Activated naive CD4-positive, alpha-beta T cell treated with anti-CD3 and anti-CD28 coated beads for 36 hours (primary cell): ENCODE measurements at places on chromosomes 5 and 9. TPM values are rescaled to one million over a fixed set of nuclear protein-coding genes. Genes with fewer than 3 reads are reported as not detected.

Gene SHROOM1
- 0.21 TPM for total RNA-seq

GRCh38 chr5:167639766-167640165 is 651.7 kb upstream of the WWC1 start:
- no peak overlapping the region for H3K4me3 ChIP-seq
- no peaks in the 10 kb centered on the region for H3K36me3 ChIP-seq
- no peak overlapping the region for H3K27ac ChIP-seq
- DNase-seq, result no peak

- no peak for DNase-seq
- H3K27ac ChIP-seq, result no peak overlapping the region
- H3K4me1 ChIP-seq, result peaks cover 2% of the 10 kb centered on the region
- H3K36me3 ChIP-seq, result no peaks in the 10 kb centered on the region
- peaks cover 8% of the 10 kb centered on the region for H3K27me3 ChIP-seq
- no peak overlapping the region for H3K4me3 ChIP-seq
Observed at GRCh38 chr5:133387091-133387490, 225.2 kb downstream of the FSTL4 start.

GRCh38 chr9:109310486-109310901 is 10.4 kb downstream of the EPB41L4B start:
- no peak for DNase-seq
- H3K4me3 ChIP-seq, result no peak overlapping the region
- H3K4me1 ChIP-seq, result peaks cover 5% of the 10 kb centered on the region
- H3K27me3 ChIP-seq, result peaks cover 26% of the 10 kb centered on the region
- H3K27ac ChIP-seq, result no peak overlapping the region
- no peaks in the 10 kb centered on the region for H3K36me3 ChIP-seq

DNA sequence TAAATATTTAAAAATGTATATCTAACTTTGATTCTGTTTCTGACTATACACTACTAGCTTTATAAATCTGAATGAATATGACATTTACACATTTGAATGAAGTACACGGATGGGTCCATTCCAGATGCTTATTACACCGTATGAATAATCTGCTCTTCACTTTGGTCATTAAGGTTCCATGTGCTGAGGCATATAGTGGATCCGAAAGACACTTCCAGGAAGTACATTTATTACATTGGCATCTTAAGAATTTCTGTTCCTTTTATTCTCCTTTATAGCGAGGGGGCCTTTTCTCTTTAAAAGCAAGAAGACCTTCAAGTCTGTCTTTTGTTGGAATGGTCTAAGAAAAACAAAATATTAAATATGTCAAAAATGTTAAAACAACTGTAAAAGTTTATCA is 147.6 kb downstream of the AUH start:
- H3K36me3 ChIP-seq, result peaks cover 10% of the 10 kb centered on the region
- DNase-seq, result no peak
- H3K27ac ChIP-seq, result no peak overlapping the region
- H3K4me1 ChIP-seq, result peaks cover 36% of the 10 kb centered on the region
- H3K4me3 ChIP-seq, result no peak overlapping the region

GRCh38 chr9:97705354-97705950 is 8.3 kb upstream of the XPA start:
- no peaks in the 10 kb centered on the region for H3K36me3 ChIP-seq
- H3K27ac ChIP-seq, result no peak overlapping the region
- DNase-seq, result no peak
- H3K27me3 ChIP-seq, result peaks cover 2% of the 10 kb centered on the region

- H3K27me3 ChIP-seq, result no peaks in the 10 kb centered on the region
- DNase-seq, result no peak
- H3K4me1 ChIP-seq, result no peaks in the 10 kb centered on the region
- H3K36me3 ChIP-seq, result no peaks in the 10 kb centered on the region
Observed at GRCh38 chr5:12467799-12468198, 563.6 kb upstream of the CTNND2 start.

- peaks cover 2% of the 10 kb centered on the region for H3K27me3 ChIP-seq
- H3K4me3 ChIP-seq, result no peak overlapping the region
- no peak overlapping the region for H3K27ac ChIP-seq
Observed at GRCh38 chr5:109304309-109304708, 105.5 kb downstream of the PJA2 start.
